CD14-positive monocyte (primary cell): ENCODE measurements at places on chromosomes 7 and 10. TPM values are rescaled to one million over a fixed set of nuclear protein-coding genes. Genes with fewer than 3 reads are reported as not detected.

PAX4 gene
- polyA plus RNA-seq, result not detected

DNA sequence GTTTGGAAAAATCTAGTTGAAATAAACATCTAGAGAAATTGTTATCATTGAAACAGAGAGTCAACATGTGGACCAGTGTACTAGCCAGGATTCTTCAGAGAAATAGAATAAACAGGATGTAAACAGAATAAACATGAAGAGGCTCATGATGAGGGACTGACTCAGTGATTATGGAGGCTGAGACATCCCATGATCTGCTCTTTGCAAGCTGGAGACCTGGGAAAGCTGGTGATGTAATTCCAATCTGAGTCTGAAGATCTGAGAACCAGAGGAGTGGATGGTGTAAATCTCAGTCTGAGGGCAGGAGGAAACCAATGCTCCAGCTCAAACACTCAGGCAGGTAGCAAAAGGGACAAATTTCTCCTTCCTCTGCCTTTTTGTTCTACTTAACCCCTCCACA is 62.9 kb upstream of the FAM180A start:
- no peak for DNase-seq

GRCh38 chr7:79523436-79523835 is 70.0 kb upstream of the MAGI2 start:
- no peak for DNase-seq

APBB1IP gene
- polyA plus RNA-seq, result 45.4 TPM

SGCE gene
- not detected in 2 replicates for polyA plus RNA-seq

DNA sequence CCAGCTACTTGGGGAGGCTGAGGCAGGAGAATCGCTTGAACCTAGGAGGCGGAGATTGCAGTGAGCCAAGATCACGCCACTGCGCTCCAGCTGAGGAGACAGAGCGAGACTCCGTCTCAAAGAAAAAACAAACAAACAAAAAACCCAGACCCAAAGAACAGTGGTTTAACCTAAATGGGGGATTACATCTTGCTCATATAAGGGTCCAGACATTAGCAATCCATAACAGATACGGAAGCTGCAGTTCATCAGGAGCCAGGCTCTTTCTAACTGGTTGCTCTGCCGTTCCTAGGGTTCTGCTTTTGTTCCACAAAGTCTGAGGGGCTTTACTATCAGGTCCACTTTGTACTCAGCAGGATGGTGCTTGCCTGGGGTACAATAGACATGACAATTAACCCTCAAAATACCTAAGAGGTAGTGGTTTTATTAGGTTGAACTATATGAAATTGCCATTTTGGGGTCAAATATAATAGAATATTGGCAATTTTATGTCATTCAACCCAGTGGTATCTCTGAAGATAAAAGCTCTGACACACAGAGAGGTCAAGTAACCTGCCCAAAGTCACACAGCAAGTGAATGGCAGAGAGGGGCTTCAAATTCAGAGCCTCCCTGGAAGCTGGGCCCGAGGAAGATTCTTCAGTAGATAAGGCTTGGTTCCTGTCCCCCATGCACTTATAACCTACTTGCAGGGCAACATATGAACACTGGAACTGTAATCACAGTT is 21.3 kb downstream of the NYAP1 start:
- DNase-seq, result no peak
